ENCODE measurements at places on chromosomes 1 and 21.
A peak's percentile ranks its signal among the peaks of the same experiment; 100 is the strongest.

DNA sequence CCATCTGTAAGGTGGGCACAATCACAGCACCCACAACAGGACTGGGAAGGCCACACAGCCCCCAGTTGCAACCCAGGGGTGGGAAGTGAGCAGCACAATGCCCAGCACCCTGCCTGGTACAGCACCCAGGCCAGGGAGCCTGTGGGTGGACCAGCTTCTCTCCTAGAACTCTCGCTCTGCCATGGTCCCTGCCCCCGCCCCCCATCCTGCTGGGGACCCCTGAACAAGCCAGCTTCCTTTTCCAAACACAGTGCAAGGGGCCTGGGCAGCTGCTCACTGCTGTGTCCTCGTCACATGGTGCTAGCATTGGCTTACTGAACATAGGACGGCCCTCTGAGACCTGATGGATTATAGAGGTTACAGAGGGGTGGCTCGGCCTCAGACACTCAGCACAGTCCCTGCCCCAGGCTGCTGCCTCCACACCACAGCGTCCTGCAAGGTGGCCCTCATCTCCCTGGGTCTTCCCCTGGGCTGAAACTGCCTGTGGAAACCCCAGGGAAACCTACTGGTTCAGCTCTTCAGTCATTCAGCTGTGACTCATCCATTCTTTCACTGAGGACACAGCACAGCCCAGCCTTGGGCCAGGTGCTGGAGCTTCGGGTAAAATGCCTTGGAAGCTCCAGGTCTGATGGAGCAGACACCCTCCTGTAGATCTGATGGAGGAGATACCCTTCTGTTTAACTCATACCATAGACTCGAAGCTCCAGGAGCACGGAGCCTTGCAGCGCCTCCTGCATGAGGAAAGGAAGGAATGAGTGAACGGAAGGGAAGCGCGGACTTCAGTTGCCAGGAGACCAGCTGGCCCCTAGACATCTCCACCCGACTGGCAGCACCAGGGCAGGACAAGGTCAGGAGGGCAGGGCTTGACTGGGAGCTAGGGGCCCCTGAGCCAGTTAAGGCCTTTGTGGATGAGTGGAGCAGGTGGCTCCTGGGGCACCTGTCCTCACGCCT is 8.1 kb upstream of the PRDM16 start:
- no peak for DNase-seq

GRCh38 chr21:31351438-31351837 is 7.4 kb upstream of the TIAM1 start:
- no peak for DNase-seq

GRCh38 chr1:202143768-202144401 is 652 bp downstream of the ARL8A start:
- DNase-seq: no peak

DNA sequence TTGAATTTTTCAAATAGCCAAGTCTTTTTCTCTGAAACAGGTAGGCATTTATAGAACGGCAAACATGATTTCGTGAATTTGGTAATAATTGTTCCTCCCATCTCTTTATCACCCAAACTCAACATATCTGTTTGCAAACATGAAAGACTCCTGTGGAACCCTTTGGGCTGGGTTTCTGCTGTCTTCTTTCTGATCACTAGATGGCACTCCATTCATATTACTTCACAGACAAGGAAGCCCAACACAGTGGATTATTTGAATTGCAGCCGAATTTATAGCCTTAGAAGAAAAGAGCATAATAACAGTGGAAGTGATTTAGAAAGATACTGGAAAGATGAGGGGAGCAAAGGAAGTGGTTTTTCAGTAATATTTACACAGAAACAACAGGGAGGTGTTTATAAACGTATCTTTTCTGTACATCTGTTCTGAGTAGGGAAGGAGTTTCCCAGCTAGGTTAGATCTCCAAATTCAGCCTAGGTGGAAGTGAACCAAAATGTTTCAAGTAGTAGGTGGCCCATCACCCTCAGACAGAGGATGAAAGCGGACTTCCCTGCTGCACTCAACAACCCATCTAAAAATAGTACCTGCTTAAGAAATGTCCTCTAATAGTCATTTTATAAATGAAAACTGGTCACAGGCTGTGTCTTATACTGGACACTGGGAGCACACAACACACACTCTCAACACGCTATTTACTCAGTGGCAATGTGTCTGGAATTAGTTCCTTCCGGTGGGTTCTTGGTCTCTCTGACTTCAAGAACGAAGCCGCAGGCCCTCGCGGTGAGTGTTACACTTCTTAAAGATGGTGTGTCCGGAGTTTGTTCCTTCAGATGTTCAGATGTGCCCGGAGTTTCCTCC is 67.6 kb downstream of the MAP3K21 start:
- DNase-seq: no peak

DNA sequence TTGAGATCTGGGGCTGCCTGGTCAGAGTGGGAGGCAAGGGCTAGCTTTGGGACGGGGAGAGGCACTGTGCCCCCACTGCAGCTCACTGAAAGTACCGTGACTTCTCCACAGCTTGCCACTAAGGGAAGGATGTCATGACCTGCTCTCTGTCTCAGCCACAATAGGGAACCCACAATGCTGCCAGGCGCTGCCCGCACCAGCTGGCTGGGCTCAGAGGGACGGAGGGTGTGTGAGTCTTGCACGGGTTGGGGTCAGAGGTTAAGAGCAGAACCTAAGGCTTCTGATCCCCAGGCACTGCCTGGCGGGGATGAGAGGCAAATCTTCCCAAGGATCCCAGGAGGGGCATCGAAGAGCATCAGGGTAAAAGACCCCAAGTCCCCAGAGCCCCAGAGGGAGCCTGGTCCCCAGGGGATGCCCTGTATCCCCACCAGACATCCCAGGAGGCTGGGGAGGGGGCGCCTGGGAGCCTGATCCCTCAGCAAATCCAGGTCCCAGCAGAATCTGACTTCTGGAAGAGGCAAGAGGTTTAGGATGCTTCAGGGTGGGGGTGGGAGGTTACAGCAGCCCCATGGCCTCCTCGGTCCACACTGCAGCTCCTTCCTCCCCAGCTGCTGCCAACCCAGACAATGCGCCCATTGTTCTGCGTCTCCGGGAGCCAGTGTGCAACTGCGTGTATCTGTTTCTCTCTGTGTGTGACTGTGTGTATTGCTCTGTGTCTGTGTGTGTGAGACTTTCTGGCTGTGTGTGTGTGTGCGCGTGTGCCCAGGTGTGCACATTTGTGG is 2.0 kb upstream of the MARCKSL1 start:
- DNase-seq: peak; percentile 81

- DNase-seq: no peak
Observed at GRCh38 chr1:25784575-25785051, 15.4 kb upstream of the SELENON start.

DNA sequence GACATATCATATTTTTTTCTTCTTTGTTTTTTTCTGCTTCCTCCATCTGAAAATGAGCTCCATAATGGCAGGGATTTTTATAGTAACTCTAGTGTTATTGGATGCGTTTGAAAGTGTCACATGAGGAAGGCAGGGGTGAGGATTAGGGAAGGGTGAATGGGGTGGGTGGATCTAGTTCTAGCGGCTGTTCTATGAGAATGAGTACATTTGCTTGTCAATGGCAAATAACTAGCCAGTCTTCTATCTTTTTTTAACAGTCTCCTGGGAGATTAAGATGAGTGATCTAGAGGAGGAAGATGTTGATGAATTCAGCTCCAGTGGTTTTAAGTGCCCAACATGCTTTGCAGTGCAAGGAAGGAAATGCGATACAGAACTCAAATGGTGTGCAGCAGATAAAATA is 5.8 kb downstream of the OR14I1 start:
- DNase-seq: no peak

GRCh38 chr1:73326663-73327062 is 871.3 kb downstream of the LRRIQ3 start:
- no peak for DNase-seq
